ENCODE measurements at places on chromosomes 11 and 22.

DNA sequence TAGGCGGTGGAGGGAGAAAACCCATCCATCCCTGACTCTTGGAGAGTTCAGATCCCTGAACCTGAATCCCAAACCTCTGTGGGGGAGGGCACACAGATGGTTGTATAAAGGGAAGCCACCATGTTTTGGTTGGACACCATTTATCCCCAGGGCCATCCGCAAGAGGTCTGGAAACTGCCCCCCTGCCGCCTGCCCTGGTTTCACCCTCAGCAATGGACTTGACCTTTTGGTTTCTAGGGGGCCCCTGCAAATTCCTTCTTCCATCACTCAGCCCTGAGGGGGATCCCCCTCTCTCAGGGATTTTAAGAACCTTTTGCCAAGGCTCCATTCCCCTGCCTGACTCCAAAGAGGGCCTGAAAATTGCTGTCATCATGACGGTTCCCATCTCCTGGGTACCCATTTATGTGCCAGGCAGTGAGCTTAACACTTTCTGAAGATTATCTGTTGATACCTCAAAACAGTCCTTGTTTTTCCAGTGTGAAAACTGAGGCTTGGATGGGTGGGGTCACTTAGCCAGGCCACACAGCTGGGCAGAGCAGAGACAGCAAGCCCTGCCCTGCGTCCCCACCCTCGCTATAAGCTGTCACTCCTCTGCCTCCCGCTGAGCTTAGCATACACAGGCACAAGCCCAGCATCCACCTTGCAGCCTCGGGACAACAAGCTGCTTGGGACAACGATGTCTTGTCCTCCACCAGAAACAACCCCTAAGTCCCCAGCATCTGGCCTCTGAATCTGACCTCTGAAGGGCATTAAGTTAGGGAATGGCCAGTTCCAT is 33.2 kb upstream of the CRYBB3 start:
- DNase-seq, result no peak

GRCh38 chr22:46795845-46796565 is 33.6 kb downstream of the TBC1D22A start:
- no peak for DNase-seq

- no peak for DNase-seq
These were observed 111.4 kb downstream of the ATG16L2 start for GRCh38 chr11:72925656-72926055.

- no peak for DNase-seq
These were observed 29.9 kb upstream of the TH start for GRCh38 chr11:2201542-2201941.

- no peak for DNase-seq
These were observed 105.1 kb downstream of the FANCF start for GRCh38 chr11:22520521-22520920.

GRCh38 chr11:106087815-106088435 is 10.5 kb downstream of the AASDHPPT start:
- no peak for DNase-seq

DNA sequence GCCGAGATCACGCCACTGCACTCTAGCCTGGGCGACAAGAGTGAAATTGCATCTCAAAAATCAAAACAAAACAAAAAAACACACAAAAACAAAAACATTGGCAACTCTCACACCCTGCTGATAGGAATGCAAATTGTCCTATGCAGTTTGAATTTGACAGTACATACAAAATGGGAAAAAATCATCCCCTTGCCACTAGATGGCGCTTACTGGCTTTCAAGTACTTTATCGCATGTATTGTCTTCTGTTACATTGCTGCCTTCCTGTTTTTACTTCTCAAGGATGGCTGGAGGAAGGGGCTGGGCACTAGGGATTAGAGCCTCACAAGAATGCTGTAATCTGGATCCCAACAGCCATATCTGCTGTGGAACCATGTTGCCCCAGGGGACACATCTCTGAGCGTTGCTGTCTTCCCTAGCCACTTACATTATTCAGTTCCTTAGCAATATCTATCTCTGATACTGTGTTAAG is 59.4 kb upstream of the A4GALT start:
- no peak for DNase-seq

- no peak for DNase-seq
These were observed 4.3 kb downstream of the CYB561A3 start for GRCh38 chr11:61357233-61357893.

DNA sequence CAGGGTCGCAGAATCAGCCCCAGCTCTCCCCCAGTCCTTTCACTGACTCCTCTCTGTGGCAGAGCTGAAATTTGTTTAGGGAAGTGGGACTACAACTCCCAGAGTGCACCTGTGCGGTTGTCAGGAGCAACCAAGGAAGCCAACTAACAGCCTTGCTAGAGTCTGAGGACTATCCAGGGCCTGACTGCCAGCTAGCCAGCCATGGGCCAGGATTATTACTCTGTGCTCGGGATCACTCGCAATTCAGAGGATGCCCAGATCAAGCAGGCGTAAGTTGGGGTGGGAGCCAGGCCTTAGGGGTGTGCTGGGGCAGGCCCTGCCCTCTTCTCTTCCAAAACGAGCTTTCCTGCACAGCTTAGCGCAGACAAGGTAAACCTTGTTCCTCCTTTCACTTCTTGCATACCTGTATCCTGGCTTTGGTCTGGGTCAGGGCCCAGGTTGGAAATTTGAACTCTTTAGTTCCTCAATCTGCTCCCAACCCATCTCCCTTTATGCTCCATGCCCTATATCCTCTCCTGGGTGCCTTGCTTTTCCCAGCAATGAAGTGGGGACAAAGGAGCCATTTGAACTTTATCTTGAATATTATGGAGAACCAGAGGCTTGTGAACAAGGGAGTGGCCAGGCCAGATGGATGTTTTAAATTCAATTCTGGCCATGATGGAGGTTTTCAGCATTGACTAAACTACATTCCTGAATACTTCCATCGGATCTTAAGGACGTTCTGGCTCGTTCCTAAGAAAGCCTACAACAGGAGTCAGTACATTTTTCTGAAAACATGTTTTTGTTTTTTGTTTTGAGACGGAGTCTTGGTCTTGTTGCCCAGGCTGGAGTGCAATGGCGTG is at the start of gene DNAJB13:
Gene DNAJB13 (plus strand): TSS at position 158 of the 842 bp plus-strand sequence. CDS start 44 bp downstream, at position 202.
- no peak for DNase-seq

- no peak for DNase-seq
These were observed 15.1 kb downstream of the FIBIN start for GRCh38 chr11:27008811-27009535.

- DNase-seq, result no peak
These were observed 10.5 kb upstream of the ZBED5 start for GRCh38 chr11:10868352-10868751.

DNA sequence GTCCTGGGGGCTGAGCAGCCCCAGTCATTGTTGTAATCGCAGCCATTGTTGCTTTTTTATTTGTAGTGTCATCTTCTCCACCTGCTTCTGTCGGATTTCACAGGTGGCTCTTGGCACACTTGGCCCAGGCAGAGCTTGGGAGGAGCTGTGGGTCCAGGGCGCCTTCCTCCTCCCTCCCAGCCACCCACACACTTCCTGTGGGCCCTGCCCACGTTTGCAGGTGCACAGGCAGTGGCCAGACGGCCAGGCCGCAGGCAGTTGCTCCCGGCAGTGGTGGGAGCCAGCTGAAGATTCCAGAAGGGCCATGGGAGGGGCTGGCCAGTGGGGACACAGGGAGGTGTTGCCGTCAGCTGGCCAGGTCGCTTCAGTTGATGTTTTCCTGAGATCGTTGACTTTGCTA is 1191.9 kb downstream of the BRD1 start:
- DNase-seq, result no peak

GRCh38 chr22:49491221-49491635 is 336.4 kb downstream of the BRD1 start:
- no peak for DNase-seq

GRCh38 chr22:38129021-38129420 is 18.5 kb upstream of the BAIAP2L2 start:
- no peak for DNase-seq

DNA sequence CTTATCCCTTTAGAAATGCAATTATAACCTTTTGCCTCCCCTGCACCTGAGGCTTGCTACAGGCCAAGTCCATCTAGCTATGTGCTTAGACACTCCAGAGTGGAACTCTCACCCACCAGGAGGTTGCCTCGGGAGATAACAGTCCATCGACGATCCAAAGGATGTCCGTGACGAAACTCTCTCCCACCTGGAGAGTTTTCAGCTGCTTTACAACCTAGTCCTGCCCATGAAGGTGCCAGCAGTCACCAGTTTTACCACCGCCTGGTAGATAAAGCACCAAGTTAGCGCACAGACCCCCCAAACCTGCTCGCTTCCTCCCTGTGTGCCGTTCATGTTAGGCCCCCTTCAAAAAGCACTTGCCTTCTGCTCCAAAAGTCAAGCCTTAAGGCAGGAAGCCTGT is 53.1 kb upstream of the SHISAL1 start:
- DNase-seq, result no peak

DNA sequence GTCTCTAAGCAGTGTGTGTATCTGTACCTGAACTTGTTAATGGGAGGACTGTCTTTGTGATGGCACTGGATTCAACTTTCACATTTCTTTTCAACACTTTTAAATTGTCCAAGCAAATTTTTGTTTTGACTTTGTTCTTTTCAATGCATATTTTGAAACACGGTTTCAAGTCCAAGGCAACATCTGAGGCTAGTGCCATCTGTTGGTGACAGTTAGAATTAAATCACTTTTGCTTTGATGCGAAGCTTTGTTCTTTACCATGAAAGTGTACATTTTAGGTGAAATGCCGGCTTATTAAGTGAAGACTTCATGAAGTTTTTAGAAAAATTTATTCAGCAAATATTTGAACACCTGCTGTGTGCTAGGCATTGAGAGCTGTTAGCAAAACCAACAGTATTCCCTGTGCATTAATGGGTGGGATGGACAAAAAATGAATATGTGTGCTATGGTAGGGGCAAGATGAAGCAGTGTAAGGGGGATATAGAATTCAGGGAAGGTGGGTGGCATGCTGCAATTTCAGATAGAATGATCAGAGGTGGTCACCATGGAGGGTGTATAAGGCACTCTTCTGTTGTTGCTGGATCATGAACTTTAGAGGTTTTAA is 70.2 kb downstream of the DDX10 start:
- no peak for DNase-seq

DNA sequence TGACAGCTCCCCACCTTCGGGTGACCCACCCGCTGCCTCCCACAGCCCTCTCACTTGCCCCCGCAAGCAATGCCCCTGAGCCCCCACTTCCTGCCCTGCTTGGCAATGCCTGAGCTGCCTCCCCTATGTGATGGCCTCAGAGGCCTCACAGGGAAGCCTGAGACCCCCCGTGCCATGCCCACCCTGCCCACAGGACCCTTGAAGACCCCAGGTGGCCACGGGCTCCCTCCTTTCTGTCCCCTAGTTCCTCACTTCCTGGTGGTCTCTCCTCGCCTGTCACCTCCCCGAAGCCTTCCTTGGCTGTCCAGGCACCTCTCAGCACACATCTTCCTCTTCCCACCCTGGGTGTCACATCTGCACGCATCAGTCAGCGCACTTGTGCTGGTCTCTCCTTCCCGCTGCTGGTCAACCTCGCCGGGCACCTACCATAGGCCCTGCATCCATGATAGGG is 90.5 kb downstream of the BRD1 start:
- no peak for DNase-seq

- DNase-seq, result no peak
These were observed 269.4 kb downstream of the CADM1 start for GRCh38 chr11:115234794-115235193.

DNA sequence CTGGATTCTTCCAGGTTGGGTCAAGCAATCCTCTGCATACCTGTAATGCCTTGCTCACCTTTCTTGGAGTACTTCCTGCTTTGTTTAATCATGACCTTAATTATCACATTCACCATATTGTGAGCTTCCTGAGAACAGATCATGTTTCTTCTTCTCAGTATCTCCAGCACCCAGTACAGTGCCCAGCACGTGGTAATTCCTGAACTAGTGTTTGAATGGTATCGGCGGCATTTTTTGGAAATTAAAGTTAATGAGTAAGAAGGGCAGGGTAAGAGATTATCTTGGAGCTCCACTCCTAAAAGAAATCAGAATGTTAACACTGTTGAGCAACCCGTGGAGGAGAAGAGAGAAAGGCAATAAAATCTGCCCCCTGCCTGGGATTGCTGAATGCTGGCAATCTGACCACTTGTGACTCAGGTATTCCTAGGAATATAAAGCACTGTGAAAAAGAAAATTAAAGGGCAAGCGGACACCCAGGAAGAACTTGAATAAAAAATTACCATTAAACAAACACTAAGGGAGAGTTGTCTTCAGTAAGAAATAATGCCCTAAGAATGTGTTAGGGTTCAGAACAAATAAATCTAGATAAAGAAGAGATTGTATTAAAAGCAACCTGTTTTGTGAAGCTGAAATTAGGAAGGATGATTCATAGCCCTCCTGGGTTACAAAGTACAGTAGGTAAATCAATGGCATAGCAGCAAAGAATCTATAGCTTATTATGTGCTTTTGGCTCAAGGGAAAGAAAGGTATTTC is 92.9 kb downstream of the PDHX start:
- no peak for DNase-seq

DNA sequence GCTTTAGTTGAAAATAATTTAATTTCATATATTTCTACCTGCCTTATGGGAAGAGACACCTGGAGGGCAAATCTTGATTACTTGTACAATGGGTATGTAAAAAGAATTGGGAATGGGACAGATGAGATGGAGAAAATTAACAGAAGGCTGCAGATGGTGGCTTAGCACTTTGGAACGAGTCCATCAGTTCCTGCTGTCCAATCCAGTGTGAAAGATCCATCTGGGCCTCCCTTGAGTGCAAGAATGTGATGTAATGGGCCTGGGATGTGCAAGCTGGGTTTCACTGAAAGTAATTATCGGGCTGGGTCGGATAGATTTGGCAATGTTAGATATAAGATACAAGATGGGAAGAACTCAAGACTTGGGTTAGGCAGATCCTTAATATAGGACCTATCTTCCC is 42.0 kb downstream of the CECR2 start:
- no peak for DNase-seq
